ENCODE measurements at places on chromosomes 12 and 14. TPM values are rescaled to one million over a fixed set of nuclear protein-coding genes. Genes with fewer than 3 reads are reported as not detected.

GRCh38 chr12:19959353-19959752, 409.0 kb upstream of the PDE3A start:
- no peak for DNase-seq

- no peak for DNase-seq
These were observed 17.6 kb downstream of the OR6J1 start for GRCh38 chr14:22626590-22626989.

GRCh38 chr12:57129889-57130288, 1.6 kb downstream of the LRP1 start:
- peak; percentile 70 for DNase-seq

DNA sequence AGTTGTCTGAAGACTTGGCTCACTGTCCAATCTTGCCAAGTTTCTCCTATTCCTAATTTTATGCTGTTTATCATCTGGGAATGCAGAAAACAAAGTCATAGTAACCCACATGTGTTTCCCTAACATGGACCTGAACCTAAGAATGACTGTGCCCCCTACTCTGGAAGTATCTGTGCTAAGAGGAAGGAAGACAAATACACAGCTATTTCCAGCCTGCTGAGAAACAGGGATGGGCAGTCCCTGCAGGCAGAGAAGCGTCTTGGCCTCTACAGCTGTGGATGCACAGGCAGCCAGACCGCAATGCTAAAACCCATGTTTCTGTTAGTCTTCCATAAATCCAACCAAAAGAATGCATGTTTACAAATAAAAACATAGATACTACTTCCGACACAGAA, 56.2 kb downstream of the DUSP16 start:
- no peak for DNase-seq

GRCh38 chr12:88553941-88554658, 26.2 kb downstream of the KITLG start:
- no peak for DNase-seq

DNA sequence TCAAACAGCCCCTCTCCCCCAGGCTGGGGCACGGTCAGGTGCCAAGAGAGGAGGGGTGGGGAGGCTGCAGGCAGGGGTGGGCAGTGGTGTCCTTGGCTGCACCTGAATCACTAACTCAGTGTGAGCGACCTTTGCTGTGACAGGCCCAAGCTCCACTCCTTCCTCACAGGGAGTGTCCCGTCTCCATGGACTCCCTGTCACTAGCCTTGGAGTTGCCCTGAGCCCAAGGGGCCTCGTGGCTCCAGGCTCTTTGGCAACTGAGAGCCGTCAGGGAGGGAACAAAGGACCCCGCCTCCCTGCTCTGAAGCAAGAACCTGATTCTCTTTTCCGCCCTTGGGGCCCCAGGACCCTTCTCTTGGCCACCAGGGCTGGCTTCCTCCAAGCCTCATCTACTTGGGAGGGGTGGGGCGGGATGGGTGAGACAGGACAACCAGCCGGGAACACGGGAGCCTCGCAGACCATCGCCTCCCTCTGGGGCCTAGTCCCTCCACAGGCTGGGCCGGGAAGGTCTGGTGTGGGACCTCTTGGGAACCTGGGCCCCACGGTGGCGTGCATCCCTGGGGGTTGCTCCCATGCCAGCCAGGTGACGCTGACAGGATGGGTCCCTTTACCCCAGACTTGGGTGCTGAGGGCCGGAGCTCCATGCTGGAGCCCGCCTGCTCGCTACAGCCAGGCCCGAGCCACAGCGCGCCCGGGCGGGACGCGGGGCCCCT, 935 bp upstream of the ADSS1 start:
- no peak for DNase-seq

DNA sequence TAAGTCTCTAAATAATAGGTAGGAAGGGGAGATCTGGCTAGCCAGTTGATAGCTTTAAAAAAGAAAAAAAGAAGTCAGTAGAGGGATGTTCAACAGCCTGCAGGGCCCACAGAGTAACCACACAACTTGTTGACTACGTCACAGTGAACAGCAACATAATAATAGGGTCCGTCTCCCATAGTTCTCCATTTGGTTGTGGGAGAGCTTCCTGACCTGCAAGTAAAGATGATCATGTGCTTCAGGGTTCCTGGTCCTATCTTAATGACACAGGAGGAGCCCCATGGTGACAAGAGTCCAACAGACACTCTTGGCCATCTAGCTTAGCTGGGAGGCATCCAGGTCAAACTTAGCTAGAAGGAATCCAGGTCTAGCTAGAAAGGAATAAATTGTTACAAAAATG, 36.2 kb downstream of the FGD6 start:
- DNase-seq, result no peak

DNA sequence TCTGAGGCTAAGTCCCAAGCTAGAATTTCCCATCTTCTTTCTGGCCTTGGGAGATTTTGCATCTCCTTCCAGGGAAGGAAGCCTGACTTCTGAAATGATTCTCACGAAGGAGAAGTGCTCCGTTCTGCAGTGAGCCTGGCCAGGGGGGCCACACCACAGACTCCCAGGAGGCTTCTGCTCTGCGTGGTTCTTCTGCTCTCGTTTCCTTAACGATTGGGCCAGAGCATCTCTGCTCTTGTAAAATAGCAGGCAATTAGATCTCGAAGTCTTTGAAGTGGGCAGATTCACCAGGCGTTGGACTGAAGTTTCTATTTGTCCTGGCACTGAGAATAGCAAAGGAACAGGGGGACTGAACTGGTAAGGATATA, 6.7 kb upstream of the BATF start:
- no peak for DNase-seq

GRCh38 chr12:45122768-45123380, 72.0 kb upstream of the DBX2 start:
- no peak for DNase-seq

DNA sequence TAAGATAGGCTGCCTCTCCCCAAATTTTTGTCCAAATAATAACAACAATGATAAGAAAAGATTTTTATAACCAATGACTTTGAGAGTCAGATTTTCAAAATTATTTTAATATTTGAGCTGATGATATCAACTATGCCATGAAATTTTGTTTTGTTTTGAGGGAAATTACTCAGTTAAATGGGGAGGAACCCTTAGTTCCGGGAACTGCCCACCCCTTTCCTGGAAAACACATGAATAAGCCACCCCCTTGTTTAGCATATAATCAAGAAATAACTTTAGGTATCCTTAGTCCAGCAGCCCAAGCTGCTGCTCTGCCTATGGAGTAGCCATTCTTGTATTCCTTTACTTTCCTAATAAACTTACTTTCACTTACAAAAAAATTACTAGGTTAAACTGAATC, 61.4 kb downstream of the HMGA2 start:
- DNase-seq, result no peak

DNA sequence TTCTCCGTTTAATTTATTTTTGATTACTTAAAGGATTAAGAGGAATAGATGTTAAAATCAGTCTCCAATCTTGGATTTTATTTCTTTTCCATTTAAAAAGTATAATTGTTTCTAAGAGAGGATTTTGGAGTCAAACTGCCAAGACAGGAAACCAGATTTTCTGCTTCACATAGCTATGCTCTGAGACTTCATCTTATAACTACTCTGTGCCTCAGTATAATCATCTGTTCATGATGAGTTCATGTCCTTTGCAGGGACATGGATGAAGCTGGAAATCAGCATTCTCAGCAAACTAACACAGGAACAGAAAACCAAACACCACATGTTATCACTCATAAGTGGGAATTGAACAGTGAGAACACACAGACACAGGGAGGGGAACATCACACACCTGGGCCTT, 9.0 kb upstream of the TAS2R31 start:
- no peak for DNase-seq

DNA sequence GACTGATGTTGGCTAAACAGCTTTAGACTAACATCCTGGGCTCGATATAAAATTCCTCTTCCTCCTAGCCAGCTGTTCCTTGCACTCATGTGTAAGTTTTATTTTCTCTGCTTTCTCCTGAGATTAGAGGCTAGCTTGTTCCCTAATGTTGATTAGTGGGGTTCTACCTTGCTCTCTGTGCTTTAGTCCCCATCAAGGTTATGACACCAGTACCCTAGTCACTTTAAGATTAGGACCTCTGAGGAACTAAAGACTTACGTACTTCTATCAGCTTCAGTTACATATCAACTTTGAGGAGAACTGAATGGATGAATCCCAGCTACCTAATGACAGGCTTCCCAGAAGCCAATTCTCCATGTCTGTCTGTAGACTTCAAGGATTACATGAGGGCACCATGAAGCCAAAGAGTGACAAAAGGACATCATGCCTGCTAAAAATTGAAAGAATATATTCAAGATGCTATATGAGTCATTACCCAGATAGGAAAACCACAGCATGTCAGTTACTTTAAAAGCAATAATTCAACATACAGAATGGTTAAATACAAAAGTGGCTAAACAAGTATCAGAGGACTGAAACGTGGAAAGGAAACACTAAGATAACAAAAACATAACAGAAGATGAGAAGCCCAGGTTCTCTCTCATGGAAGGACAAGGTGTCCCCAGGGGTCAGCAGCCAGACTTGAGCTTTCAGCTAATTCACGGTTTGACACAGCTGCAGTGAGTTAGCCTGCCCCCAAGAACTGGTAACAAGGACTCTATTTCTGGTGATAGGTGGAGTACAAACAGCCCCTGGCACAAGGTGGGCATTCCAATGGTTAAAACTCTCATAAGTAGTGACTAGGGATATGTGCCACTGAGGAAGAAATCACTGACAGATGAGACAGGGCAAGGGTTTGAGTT, 20.4 kb downstream of the ADAM20 start:
- no peak for DNase-seq

- DNase-seq, result no peak
These were observed 12.2 kb upstream of the PCED1B start for GRCh38 chr12:47067176-47067575.

EGLN3 gene
- 85.6 TPM for polyA plus RNA-seq

PRB2 gene
- polyA plus RNA-seq, result not detected

RIPK3 gene
- polyA plus RNA-seq, result 3.8 TPM

CINP gene
- polyA plus RNA-seq, result 38.2 TPM

ATF1 gene
- polyA plus RNA-seq, result 8.4 TPM

Measured in right cardiac atrium (tissue), 5 donors.